ENCODE measurements at places on chromosomes 11 and 22.

GRCh38 chr11:78312712-78313111 is 104.9 kb downstream of the GAB2 start:
- DNase-seq = no peak

GRCh38 chr22:27499121-27499520 is 302.4 kb downstream of the MN1 start:
- no peak for DNase-seq

DNA sequence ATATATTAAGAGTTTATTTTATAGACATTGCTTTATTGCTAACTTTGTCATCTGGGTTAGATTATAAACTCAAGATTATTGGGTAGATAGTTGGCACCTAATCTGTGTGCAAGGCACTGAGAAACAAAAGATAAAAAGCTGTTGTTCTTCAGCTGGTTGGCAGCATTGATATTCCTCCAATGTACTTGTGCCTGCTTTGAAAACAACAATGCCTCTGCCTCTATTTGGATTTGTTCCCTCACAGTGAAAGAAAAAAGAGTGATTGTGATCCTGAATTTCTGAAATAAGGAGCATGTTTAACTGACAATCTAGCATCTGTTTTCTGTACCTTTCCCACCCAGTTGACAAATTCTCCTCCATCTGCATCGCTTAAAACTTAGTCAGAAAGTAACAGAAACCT is 98.3 kb downstream of the TYR start:
- DNase-seq = no peak

DNA sequence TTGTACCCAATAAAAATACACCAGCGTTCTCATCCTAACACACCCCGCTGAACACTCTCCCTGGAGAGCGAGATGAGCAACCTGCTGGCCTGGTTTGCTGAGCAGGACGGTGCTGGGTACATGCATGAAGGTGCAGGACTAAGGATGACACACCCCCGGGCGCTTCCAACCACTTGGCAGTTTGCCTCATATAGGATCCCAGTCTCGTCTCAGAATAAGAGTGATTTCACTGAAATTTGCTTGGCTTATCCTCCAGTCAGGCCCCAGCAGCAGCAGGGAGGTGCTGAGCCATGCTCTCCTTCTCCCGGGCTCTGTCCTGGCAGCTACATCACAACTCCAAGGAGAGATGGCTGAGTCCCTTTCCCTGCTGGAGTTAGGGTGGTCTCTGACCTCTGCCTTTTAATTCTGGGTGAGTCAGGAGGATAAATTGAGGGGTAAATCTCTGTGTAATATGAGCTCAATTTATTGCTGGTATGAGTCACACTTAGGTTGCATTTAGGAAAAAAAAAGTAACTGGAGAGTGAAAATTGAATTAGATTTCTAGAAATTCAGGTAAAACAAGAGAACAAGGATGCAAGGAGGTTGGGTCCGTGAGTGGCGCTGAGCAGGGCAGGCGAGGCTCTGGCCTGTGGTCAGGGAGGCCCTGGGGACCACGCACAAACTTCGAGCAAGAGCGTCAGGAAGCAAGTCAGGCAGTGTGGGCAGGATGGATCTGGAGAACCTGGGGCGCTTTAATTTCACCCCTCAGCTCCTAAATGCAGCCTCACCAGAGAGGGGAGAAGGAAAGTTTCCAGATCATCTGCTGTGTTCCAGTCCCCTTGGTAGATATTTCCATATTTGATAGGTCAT is 974.0 kb downstream of the TBC1D22A start:
- no peak for DNase-seq

DNA sequence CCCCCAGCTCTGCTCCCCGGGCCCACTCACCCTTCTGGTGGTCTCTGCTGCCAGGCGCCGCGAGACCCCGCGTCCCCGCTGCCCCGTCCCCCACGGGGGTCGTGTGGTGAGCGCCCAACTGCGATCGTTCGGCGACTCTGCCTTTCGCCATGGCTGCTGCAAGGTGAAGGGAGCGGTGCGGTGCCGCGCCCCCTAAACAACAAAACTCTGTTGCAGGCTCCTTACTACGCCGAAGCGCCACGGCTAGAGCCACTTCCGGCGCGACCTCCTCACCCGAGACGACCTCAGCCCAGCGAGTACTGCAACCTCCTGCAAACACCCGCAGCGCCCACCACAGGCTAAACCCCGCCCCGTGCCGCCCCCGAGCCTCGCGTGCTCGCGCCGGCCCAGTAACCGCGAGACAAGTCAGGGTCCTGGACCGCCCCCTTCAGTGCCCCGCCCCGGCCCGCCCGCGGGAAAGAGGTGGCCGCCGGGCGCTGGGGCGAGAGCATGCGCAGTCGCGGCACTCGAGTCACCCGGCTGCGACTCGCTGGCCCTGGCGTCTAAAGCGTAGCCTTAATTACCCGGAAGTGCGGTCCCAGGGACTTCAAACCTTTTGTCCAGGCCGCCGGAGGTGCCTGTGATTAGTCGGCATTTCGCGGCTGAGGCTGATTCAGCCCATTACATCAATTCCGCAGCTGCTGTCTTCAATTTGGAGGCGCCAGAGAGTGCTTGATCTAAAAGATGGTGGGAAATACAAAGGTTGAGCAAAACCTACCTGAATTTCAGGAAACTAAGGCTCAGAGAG is at the start of gene TMEM41B:
TMEM41B (minus strand) TSS at position 303 of the 787 bp plus-strand sequence; CDS start at position 151, 152 bp downstream.
- peak; percentile 91 for DNase-seq

GRCh38 chr22:30386960-30387827 is at the start of gene RNF215:
TSS of gene RNF215 (minus strand) at chr22:30387411. CDS start at chr22:30387313, 98 bp downstream.
- peak; percentile 32 for DNase-seq

DNA sequence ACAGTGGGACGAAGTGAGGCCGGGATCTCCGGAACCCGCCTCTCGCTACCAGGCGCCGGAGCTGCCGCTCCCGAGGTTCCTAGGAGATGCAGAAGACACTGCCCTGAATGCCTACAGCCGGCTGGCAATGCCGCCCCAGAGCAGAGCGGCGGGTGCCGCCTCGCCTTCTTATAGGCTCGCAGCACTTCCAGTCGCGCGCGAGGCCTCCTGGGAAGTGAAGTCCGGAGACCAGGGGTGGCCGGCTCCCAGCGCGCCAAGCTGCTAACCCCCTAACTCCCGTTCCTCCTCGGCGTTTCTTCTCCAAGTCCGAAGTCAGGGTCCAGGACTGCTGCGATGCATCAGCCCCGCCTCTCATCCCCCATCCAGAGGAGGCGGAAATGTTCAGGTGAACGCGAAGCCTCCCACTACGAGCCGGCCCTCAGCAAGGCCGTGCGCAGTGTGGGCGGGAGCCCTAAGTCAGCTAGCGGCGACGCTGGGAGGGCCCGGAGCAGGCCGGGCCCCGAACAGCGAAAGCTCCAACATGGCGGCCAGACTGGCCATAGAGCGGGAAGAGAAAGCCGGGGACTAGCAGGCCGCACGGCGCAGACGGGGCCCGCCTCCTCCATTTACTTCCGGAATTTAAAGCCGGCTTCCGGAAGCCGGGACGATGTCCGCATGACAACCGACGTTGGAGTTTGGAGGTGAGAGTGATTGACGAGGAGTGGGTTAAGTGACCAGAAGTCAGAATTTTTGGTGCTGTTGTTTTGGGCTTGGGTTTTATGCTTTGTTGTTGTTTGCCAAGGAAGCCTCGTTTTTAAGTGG is at the start of the genes CYB561A3 and TMEM138:
CYB561A3 (minus strand) TSS at position 142 of the 801 bp plus-strand sequence. CDS start 5,169 bp downstream, outside the sequence.
TMEM138 (plus strand) TSS at position 634 of the 801 bp plus-strand sequence. CDS start 2,017 bp downstream, outside the sequence.
- DNase-seq = peak; percentile 86

DNA sequence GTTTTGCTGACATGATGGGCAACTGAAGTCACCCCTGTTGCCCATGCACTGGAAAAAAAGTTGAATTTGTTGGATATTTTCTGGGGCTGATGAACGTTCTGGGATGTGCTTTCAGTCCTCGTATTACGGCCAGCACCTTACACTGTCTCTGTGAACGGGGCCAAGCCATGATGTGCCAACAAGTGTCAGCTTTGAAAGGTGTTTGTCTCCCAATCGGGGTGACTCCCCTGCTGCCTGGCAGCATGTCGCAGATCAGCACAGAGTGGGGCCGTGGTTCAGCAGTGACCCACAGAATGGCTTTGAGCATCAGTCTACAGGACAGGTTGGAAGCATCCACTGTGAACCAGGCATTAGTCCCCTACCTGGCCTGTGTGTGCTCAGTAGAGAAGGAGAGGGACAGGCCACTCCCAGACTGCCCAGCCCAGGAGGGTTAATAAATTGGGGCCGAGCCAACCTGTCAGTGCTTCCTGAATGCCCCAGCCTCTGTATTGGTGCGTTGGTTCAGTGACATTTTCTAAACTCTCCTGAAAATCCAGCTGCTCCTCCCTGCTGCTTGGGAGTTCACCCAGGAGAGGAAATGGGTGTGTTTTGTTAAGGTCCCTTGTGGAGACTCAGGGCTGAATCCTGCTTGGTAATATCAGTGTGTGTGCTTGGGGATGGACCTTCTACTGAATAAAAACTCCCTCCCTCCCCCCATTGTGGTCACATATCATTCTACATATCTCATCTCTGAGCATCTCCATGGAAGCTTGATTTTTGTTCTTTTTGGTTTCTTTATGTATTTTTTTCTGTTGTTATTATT is 50.7 kb upstream of the TTC12 start:
- no peak for DNase-seq

DNA sequence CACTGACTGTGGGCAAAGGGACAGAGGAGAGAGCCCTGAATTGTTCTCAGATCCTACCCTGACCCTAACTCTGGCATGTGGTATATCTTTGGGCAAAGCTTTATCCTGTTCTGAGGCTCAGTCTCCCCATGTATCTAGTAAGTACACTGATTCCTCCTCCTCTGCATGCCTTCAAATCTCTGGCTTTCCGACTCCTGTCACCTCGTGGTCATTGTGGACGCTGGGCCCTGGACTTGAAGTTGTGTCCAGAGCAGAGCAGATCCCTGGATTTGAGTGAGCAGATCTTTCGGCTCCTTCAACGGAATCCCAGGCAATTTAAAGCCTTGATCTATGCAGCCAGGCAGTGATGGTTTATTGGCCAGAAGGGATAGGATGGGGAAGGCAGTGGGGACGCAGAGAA is 3.0 kb downstream of the MOGAT2 start:
- no peak for DNase-seq
